Progenitor cell of endocrine pancreas (in vitro differentiated cells): ENCODE measurements at places on chromosomes 2 and 18.

DNA sequence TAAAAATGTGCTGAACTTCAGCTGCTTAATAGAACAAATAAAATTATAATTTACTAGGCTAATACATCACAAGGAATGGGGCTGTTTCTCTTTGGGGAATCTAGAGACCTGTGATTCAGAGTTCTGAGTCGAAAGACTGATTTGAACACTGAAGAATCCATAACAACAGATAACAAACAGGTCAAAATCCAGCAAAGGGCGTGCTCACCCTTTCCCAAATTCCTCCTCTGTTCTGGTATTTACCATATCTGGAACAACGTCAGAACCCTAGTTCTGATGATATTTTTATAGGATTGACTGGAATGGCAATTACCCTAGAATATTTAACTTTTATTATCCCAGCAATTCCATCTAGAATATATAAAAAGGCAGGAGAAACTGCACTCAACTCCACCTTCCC, 66.0 kb upstream of the ITGA6 start:
- DNase-seq: no peak

DNA sequence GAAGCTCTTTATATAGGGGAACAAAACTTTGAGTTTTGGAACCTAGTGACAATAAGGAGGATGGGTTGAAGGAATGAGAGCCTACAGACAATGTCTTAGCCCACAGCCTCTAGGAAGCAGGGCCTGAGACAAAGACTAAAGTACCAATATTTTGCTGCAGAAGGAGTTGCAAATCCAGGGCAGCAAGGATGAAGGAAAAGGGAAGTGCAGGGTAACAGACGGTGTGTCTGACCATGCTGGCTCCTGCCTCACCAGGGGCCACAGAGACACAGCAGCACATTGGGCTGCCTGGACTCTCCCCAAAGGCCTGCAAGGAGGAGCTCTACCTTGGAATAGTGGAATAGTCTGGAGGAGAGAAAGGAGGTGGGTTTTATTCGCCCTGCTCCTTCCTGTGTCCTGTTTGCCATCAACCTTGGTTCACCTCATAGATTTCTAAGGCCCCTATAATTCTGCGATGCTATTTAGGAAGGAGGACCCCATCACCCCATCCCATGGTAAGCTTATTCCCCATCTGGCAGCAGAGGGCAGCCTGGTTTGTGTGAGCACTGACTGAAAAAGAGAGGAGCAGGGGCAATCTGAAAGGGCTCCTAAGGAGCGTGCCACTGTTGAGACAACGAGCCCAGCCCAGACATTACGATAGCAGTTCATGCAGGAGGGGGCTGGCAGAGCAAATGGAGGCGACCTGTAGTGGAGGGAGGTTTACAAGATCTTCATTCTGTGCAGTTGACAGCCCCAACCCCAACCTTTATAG, 143.4 kb downstream of the MGAT5 start:
- no peak for DNase-seq

GRCh38 chr2:144140891-144141290, 379.0 kb downstream of the ZEB2 start:
- DNase-seq: no peak

- no peak for DNase-seq
Measured at GRCh38 chr2:218021536-218022071, 18.8 kb upstream of the TNS1 start.

DNA sequence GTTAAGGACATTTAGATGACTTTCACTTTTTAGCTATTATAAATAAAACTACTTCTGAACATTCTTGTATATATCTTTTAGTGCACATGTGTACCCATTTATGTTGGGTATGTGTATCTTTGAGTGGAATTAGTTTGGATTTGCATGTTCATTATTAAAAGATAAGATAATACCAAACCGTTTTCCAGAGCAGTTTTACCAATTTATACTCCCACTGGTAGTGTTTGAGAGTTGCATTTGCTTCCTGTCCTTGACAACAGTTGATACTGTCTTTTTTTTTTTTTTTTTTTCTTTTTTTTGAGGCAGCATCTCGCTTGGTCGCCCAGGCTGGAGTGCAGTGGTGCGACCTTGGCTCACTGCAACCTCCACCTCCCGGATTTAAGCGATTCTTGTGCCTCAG, 23.3 kb downstream of the SLC30A6 start:
- DNase-seq: no peak

DNA sequence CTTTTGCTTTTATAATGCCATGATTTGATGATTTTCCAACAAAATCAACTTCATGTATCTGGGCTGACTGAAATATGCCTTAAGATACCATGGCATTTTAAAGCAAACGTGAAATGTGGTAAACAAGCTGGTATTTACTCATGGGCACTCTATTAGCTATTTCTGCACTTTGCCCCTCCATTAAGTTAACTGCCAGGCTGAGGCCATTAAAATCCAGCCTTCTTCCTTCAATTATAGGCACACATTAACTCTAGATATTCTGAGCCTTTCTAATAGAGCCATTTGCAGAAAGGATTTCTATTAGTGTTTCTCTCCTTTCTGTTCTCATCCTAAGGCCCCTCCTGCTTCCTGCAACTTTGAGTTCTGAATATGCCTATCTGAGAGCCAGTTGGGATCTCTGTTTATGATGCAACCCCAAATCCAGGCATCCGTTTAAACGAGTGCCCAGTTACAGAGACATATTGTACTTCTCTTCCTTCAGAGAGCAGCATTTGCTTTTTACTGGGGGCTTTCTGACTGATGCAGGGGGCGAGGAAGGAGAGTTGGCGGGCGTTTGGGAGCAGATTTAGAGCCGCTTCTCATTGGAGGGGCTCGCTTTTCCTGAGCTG, 1.6 kb upstream of the KCNJ3 start:
- DNase-seq: no peak

- DNase-seq: no peak
Measured at GRCh38 chr2:20184067-20184938, 40.6 kb downstream of the SDC1 start.

DNA sequence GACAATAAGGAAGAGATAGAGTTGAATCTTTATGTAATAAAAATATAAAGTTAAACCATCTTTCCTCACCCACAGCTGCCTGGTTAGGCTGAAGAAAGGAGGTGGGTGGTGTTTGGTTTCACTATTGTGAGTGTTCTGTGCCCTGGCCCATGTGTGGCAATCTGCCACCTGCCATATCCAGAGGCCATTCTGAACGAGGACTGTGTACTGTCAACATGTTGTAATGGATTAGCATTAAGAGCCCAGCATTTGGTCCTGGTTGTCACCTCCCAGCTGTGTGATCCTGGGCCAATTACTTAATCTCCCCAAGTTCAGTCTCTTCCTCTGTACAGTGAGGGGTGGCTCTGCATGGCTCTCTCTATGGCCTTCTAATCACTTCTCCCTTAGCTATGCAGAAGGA, 118.2 kb upstream of the SEC11C start:
- DNase-seq: no peak

DNA sequence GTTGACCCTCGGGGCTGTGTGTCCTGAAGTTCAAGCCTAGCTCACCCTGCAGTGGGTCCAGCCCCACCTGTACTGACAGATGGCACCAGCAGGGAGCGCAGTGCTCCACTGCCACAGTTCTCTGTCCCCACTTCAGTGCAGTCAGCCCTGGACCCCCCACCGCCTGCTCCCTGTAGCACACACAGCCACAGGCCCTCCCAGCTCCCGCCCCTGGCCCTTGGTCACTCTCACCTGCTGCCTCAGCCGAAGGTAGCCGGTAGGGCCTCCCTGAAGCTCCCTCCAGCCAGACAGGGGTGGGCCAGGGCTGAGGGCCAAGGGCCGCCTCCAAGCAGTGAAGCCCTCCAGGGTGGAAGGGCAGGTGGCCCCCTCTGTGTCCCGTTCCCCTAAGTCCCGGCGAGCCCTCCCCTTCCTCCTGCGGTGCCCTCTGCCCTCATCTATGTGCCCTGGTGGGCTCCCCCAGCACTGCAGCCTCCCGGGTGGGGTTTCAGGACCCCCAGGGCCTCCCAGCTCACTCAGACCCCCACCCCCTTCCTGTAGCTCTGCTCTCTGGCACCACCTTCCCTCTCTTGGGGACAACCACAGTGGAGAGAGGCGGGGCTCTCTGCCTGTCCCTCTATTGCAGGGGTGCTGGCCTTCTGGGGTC, 10.8 kb upstream of the ALPP start:
- DNase-seq: no peak

GRCh38 chr2:187962538-187962937, 329.1 kb upstream of the GULP1 start:
- DNase-seq: no peak
